Stimulated activated CD4-positive, alpha-beta T cell treated with anti-CD3 and anti-CD28 coated beads, Interleukin-2, amount 100 ng/mL, for 48 hours (primary cell): ENCODE measurements at places on chromosomes 7 and 10.

GRCh38 chr10:75538144-75538543 is 106.7 kb downstream of the LRMDA start:
- no peak for DNase-seq

GRCh38 chr10:3499120-3499519 is 285.9 kb downstream of the KLF6 start:
- no peak for DNase-seq

- no peak for DNase-seq
These were observed 12.9 kb downstream of the MMRN2 start for GRCh38 chr10:86944471-86944870.

GRCh38 chr7:96649981-96650380 is 59.7 kb downstream of the SEM1 start:
- DNase-seq: no peak
